Activated CD8-positive, alpha-beta T cell treated with anti-CD3 and anti-CD28 coated beads, Interleukin-2, amount 10 ng/mL, durations not matched to agents 7 days and 5 days (primary cell): ENCODE measurements at places on chromosomes 13 and 19. TPM values are rescaled to one million over a fixed set of nuclear protein-coding genes. Genes with fewer than 3 reads are reported as not detected.
A peak's percentile ranks its signal among the peaks of the same experiment; 100 is the strongest.

Gene ZNF296
- 6.2 TPM for total RNA-seq

Gene ZNF324B
- total RNA-seq = 12.5 TPM

DNA sequence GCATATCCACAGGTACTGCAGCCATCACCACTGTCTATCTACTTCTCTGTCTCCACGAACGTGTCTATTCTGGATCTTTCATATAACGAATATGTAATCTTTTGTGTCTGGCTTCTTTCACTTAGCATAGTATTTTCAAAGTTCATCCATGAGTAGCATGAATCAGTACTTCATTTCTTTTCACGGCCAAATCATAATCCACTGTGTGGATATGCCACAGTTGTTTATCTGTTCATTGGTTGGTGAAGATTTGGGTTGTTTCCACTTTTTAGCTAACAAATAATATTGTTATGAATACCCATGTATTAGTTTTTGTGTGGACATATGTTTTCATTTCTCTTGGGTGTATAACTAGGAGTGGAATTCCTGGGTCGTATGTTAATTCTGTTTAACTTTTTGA lies 14.4 kb downstream of the RGCC start:
- peaks cover 39% of the 10 kb centered on the region for H3K4me1 ChIP-seq
- peak overlapping the region; percentile 15 for H3K27ac ChIP-seq
- H3K27me3 ChIP-seq = no peaks in the 10 kb centered on the region
- no peak overlapping the region for H3K4me3 ChIP-seq

Gene KIR2DL4
- not detected for total RNA-seq

- no peaks in the 10 kb centered on the region for H3K36me3 ChIP-seq
- DNase-seq = no peak
- H3K27ac ChIP-seq = no peak overlapping the region
- no peaks in the 10 kb centered on the region for H3K4me1 ChIP-seq
- no peaks in the 10 kb centered on the region for H3K27me3 ChIP-seq
- no peak overlapping the region for H3K4me3 ChIP-seq
These were observed 508.6 kb upstream of the KLHL1 start for GRCh38 chr13:70616847-70617246.

DNA sequence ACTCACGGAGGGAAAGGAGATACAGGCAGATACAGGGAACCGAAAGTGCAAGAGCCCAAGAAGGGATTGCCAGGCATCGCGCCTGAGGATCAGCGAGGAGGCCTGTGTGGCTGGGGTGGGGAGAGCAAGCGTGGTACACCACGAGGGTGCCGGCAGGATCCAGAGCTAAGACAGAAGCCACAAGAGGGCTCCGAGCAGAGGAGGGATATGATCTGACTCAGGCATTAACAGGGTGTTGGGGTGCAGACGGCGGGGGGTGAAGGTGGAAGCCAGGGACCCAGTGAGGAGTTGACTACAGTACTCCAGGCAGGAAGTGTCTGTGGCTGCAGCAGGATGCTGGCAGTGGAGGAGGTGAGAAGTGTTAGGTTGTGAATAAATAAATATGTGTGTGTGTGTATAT lies 5.4 kb upstream of the PPP1R37 start:
- peaks cover 39% of the 10 kb centered on the region for H3K36me3 ChIP-seq
- H3K27ac ChIP-seq = peak overlapping the region; percentile 95
- peak; percentile 83 for DNase-seq
- peak overlapping the region; percentile 57 for H3K4me3 ChIP-seq

- peak overlapping the region; percentile 78 for H3K4me3 ChIP-seq
- peak overlapping the region; percentile 90 for H3K27ac ChIP-seq
- peaks cover 44% of the 10 kb centered on the region for H3K4me1 ChIP-seq
- peaks cover 3% of the 10 kb centered on the region for H3K36me3 ChIP-seq
- DNase-seq = peak; percentile 88
These were observed 2.0 kb downstream of the ETV2 start for GRCh38 chr19:35643255-35644205.

- no peak for DNase-seq
- peaks cover 12% of the 10 kb centered on the region for H3K4me1 ChIP-seq
- H3K27me3 ChIP-seq = peaks cover 53% of the 10 kb centered on the region
- H3K4me3 ChIP-seq = peak overlapping the region; percentile 49
- H3K36me3 ChIP-seq = no peaks in the 10 kb centered on the region
These were observed 76.6 kb downstream of the ZIC5 start for GRCh38 chr13:99894840-99895443.

Gene ICAM5
- 0.57 TPM for total RNA-seq

DNA sequence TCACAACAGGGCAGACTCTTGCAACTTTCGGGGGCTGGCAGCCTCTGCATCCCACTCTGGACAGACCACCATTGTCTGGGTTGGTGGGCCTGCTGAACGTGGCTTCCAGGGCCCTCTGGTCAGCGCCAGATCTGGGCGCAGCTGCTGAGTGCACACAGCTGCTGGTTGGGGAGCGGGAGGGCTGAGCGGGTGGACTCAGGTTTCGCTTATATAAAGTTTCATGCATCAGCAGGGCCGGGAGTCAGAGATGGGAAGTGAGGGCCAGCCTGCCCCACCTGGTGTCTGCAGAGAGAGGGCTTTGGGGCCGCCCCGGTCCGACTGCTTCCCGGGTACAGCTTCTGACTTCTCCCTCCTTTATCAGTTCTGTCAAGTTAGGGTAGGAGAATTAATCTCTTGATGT lies 6.9 kb downstream of the ARHGEF7 start:
- H3K4me3 ChIP-seq = no peak overlapping the region
- no peak for DNase-seq

DNA sequence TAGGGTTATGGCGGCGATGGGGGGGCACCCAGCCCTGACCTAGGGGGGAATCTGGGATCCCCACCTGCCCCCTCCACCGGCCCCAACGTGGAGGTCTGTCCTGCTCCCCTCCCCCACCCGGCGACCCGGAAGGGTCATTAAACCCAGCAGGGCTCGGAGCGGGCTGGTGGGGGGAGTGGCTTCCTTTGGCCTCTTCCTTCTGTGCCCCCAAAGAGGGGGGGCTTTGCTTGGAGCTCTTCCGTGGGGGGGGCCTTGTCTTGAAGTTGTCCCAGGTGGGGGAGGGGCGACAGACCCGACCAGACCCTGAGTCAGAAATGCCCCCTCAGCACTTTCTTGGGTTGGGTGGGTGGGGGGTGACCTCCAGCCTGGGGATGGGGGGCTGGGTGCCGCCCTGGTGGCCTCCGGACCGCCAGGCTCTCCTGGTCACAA lies 1.5 kb downstream of the ARID3A start:
- DNase-seq = no peak
- no peak overlapping the region for H3K27ac ChIP-seq
- H3K36me3 ChIP-seq = peaks cover 15% of the 10 kb centered on the region
- H3K4me3 ChIP-seq = peak overlapping the region; percentile 46

Gene NDUFB7
- total RNA-seq = 133 TPM

- no peak for DNase-seq
- H3K36me3 ChIP-seq = peaks cover 12% of the 10 kb centered on the region
- no peaks in the 10 kb centered on the region for H3K27me3 ChIP-seq
These were observed 47.3 kb downstream of the CERS4 start for GRCh38 chr19:8256276-8257051.

DNA sequence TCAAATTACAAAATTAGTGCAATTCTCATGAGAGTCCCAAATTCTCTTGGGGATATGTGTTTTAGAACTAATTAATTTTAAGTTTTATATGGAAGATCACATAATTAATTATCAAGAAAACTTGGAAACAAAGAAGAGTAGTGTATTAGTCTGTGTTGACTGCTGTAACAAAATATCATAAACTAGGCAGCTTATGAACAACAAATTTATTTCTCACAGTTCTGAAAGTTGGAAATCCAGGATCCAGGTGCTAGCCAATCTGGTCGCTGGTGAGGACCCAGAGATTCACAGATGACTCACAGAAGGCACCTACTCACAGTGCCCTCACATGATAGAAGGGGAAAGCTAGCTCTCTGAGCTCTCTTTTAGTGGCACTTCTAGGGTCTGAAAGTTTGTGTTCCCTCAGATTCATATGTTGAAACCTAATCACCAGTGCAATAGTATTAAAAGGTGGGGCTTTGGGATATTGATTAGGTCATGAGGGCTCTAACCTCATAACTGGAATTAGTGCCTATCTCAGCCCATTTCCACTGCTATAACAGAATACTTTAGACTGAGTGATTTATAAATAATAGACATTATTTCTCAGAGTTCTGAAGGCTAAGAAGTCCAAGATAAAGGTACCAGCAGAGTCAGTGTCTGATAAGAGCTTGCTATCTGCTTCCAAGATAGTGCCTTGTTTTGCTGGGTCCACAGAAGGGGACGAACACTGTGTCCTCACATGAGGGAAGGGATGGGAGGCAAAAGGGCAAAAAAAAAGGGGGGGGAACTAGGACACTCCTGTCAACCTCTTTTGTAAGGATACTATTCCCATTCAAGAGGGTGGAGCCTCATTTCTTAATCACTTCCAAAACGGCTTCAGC lies 1.5 kb upstream of the ARGLU1 start:
- H3K36me3 ChIP-seq = peaks cover 31% of the 10 kb centered on the region
- DNase-seq = no peak
- H3K4me1 ChIP-seq = peaks cover 42% of the 10 kb centered on the region
- H3K4me3 ChIP-seq = no peak overlapping the region
- H3K27me3 ChIP-seq = no peaks in the 10 kb centered on the region
- H3K27ac ChIP-seq = no peak overlapping the region

- H3K27me3 ChIP-seq = no peaks in the 10 kb centered on the region
- no peak overlapping the region for H3K27ac ChIP-seq
- no peak overlapping the region for H3K4me3 ChIP-seq
These were observed 151.4 kb downstream of the PCCA start for GRCh38 chr13:100240109-100240779.

DNA sequence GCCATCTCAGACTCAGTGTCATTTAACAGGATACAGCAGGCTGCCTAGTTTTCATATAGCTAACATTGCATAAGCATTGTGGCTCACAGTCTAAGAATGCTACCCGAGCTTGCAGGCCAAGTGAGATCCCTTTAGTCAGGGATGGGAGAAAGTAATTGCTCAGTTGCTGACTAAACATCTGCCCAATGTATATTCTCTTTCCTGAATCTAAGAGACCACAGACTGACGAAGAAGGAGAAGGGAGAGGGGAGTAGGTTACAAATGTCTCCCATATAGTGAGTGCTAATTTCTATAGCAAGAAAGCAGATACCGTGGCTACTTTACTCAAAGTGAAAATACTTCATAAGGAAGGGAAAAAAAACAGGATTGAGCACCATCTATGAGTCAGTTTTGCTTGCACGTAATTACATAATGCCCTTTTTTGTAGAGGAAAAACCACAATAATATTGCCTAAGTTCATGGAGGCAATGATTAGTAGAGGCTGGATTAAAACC lies 453.9 kb downstream of the COG6 start:
- DNase-seq = no peak
- no peak overlapping the region for H3K27ac ChIP-seq
- no peaks in the 10 kb centered on the region for H3K36me3 ChIP-seq
- no peaks in the 10 kb centered on the region for H3K4me1 ChIP-seq
- no peaks in the 10 kb centered on the region for H3K27me3 ChIP-seq

DNA sequence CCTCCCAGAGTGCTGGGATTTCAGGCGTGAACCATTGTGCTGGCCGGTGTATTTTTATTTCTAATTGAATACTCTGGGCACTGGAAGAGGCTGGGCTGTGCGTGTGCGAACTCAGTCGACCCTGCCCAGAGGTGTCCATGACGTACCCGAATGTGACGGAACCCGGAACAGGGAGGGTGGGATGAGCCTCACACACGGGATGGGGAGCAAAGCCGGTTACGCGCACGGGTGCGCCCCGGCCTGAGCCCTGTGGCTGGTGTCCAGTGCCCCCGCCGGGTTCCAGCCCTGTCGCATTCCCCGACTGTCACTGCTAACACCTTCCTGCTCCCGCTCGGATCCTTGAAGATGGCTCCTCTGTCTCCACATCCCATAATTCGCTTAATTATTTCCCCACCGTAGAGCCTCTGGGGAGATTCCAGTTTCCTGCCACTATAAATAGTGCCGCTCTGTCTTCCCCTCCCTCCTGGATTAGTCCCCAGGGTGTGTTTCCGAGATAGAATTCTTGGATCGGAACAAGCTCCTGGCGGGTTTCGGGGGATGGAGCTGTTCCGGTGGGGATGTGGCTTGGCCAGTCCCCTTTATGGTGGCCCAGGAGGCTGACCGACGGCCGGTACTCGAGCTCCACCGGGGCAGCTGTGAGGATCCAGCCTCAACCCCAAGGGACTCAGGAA lies 22.0 kb downstream of the SBNO2 start:
- no peaks in the 10 kb centered on the region for H3K27me3 ChIP-seq
- no peaks in the 10 kb centered on the region for H3K4me1 ChIP-seq
- DNase-seq = no peak
- no peak overlapping the region for H3K27ac ChIP-seq
- H3K4me3 ChIP-seq = no peak overlapping the region

Gene FGF21
- not detected for total RNA-seq

- H3K36me3 ChIP-seq = no peaks in the 10 kb centered on the region
- peaks cover 75% of the 10 kb centered on the region for H3K4me1 ChIP-seq
- H3K27me3 ChIP-seq = no peaks in the 10 kb centered on the region
- peak overlapping the region; percentile 92 for H3K27ac ChIP-seq
These were observed 61.6 kb upstream of the MED4 start for GRCh38 chr13:48156466-48156865.

GRCh38 chr13:51727634-51728274 lies 76.2 kb downstream of the DHRS12 start:
- no peaks in the 10 kb centered on the region for H3K27me3 ChIP-seq
- H3K36me3 ChIP-seq = peaks cover 7% of the 10 kb centered on the region
- no peak overlapping the region for H3K27ac ChIP-seq

GRCh38 chr13:80444240-80445015 lies 103.5 kb upstream of the SPRY2 start:
- no peaks in the 10 kb centered on the region for H3K4me1 ChIP-seq
- no peak for DNase-seq
- H3K27me3 ChIP-seq = no peaks in the 10 kb centered on the region
- no peaks in the 10 kb centered on the region for H3K36me3 ChIP-seq
- no peak overlapping the region for H3K4me3 ChIP-seq
- no peak overlapping the region for H3K27ac ChIP-seq

DNA sequence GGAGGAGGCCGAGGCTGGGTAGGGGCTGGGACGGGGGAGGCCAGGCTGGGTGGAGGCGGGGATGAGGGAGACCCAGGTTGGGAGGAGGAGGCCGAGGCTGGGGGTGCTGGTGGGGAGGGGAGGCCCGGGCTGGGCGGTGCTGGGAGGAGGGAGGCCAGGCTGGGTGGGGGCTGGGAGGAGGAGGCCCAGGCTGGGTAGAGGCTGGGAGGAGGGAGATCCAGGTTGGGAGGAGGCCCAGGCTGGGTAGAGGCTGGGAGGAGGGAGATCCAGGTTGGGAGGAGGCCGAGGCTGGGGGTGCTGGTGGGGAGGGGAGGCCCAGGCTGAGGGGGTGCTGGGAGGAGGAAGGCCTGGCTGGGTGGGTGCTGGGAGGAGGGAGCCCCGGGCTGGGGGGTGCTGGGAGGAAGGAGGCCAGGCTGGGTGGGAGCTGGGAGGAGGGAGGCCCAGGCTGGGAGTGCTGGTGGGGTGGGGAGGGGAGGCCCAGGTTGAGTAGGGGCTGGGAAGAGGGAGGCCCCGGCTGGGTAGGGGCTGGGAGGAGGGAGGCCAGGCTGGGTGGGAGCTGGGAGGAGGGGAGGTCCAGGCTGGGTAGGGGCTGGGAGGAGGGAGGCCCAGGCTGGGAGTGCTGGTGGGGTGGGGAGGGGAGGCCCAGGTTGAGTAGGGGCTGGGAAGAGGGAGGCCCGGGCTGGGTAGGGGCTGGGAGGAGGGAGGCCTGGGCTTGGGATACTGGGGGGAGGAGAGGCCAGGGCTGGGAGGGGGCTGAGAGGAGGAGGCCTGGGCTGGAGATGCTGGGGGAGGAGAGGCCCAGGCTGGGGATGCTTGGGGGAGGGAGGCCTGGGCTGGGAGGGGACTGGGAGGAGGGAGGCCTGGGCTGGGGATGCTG lies 10.7 kb downstream of the TPGS1 start:
- H3K4me3 ChIP-seq = no peak overlapping the region
- peaks cover 9% of the 10 kb centered on the region for H3K4me1 ChIP-seq
- no peaks in the 10 kb centered on the region for H3K27me3 ChIP-seq

Gene LRRC63
- total RNA-seq = 1.7 TPM
